ENCODE measurements at places on chromosomes 2 and 18. TPM values are rescaled to one million over a fixed set of nuclear protein-coding genes. Genes with fewer than 3 reads are reported as not detected.

Gene AQP4
- total RNA-seq = 1.3 TPM

Gene ST3GAL5
- total RNA-seq = 3.8 TPM

Gene CDH20
- not detected for total RNA-seq

Gene UGT1A1
- 26.7 TPM for total RNA-seq

Gene GALR1
- total RNA-seq = not detected

DNA sequence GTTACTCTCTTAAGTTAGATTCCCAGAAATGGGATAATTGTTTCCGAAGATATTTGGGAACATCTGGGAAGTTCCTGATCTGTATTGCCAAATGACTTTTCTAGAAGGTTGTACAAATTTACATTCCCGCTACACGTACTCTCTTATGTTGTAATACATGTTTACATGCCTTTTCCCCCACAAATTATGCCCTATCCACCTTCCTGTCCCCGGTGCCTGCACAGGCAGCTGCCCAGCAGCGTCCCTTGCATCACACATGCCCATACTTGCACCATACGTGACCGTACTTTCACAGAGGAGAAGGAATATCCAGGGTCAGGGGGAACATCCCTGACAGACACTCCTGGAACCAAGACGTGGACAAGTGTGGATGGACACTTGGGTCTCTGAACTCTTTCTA, 24.2 kb upstream of the KLF11 start:
- no peaks in the 10 kb centered on the region for H3K4me1 ChIP-seq
- no peak overlapping the region for H3K4me3 ChIP-seq
- no peak for DNase-seq
- H3K27ac ChIP-seq = no peak overlapping the region

GRCh38 chr18:56003720-56004088, 415.7 kb upstream of the TCF4 start:
- H3K36me3 ChIP-seq = no peaks in the 10 kb centered on the region
- H3K27me3 ChIP-seq = peaks cover under 1% of the 10 kb centered on the region
- DNase-seq = no peak
- no peak overlapping the region for H3K27ac ChIP-seq
- H3K4me3 ChIP-seq = no peak overlapping the region

DNA sequence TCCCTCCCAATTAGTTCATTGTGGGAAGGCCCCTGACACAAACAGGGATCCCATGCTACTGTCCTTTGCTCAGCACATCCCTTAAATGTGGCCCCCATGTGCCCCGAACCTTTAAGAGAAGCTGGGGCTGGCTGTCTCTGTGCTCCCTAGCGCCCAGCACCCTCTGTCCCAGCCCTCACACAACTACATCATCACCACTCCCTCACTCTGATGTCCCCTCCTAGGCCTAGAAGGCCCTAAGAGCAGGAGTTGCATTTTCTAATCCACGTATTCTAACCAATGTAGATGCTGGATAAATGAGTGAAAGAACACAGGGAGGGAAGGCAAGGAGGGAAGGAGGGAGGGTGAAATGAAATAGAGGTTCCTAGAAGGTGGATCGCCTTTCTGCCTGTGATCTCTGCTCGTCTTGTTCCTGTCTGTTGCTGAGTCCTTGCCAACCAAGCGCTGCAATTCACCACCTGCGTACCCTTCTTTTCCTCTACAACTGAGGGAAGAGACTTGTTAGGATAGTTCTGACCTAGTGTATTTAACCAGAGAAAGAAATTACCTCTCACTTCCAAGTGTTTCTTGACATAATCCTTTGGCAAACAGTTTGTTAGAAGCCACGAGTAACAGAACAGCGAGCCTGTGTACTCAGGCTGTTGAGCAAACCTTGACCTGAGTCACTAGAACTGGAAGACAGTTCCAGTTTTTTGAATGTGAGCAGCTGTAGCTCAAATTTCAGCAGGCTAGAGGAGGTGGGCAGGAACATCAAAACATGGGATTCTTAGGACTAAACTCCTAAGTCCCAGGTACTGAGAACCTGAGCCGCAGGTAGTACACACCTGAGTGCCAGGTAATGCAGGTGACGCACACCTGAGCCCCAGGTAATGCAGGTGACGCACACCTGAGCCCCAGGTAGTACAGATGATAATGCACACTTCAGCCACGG, 181.5 kb upstream of the ID2 start:
- no peak overlapping the region for H3K4me3 ChIP-seq
- H3K4me1 ChIP-seq = peaks cover 27% of the 10 kb centered on the region
- H3K27me3 ChIP-seq = no peaks in the 10 kb centered on the region
- H3K36me3 ChIP-seq = no peaks in the 10 kb centered on the region
- H3K27ac ChIP-seq = no peak overlapping the region
- no peak for DNase-seq

- no peaks in the 10 kb centered on the region for H3K4me1 ChIP-seq
- no peaks in the 10 kb centered on the region for H3K36me3 ChIP-seq
These were observed 1010.9 kb upstream of the NXPH2 start for GRCh38 chr2:139790807-139791752.

DNA sequence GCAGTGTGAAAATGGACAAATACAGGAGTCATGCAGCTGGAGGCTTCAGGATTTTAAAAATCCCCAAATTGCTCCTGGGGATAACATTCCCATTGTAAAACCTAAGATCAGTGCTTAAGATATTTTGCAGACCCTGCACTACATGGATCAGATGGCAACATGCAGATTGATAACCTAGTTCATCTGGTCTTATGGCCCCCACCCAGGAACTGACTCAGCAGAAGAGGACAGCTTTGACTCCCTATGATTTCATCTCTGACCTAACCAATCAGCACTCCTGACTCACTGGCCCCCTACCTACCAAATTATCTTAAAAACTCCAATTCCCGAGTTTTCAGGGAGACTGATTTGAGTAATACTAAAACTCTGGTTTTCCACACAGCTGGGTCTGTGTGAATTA, 20.0 kb downstream of the SRBD1 start:
- no peak overlapping the region for H3K27ac ChIP-seq
- no peak for DNase-seq
- no peaks in the 10 kb centered on the region for H3K27me3 ChIP-seq
- H3K4me3 ChIP-seq = no peak overlapping the region

Gene ERICH2
- total RNA-seq = 2.4 TPM

DNA sequence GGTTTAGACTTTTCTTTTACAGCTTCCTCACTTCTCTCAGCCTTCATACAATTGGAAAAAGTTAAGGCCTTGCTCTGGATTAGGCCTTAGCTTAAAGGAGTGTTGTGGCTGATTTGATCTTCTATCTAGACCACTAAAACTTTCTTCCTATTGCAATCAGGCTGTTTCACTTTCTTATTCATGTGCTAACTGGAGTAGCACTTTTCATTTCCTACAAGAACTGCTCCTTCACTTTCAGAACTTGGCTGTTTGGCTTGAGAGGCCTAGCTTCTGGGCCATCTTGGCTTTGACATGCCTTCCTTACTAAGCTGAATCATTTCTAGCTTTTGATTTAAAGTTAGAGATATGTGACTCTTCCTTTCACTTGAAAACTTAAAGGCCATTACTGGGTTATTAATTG, 114.3 kb downstream of the ARHGEF4 start:
- no peaks in the 10 kb centered on the region for H3K27me3 ChIP-seq
- H3K27ac ChIP-seq = no peak overlapping the region
- no peaks in the 10 kb centered on the region for H3K4me1 ChIP-seq
- no peak overlapping the region for H3K4me3 ChIP-seq
- no peak for DNase-seq

DNA sequence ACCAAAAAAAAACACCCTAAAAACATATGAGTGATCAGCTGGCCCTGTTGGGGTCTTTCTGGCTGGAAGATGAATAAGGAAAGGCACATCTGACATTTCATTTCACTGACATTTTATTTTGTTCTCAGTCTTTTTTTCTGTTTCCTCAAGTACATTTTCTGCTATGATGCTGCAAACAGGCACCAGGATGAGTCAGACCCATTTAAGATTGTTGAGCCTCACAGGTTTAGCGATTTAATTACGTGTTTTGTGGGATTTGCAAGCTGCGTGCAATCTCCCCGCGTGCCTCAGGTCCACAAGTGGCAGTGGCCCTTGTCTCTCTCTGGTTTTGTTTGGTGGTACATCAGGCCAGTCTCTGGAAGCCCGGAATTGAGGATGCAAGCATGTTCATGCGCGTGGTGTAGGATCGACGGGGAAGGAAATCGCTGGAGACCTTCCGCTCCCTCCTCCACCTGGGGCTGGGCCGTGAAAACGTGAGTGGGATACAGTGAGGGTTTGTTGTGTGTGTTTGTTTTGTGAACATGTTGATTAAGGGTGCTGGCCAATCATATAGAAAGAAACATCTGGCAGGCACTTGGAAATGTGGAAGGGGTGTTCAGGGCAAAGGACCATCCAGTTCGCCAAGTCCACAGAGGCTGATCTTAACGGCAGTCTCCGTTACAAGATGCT, 120.2 kb upstream of the ZNF516 start:
- H3K4me3 ChIP-seq = no peak overlapping the region
- no peaks in the 10 kb centered on the region for H3K4me1 ChIP-seq
- H3K27me3 ChIP-seq = peaks cover 36% of the 10 kb centered on the region

- no peaks in the 10 kb centered on the region for H3K4me1 ChIP-seq
- DNase-seq = no peak
- no peaks in the 10 kb centered on the region for H3K27me3 ChIP-seq
These were observed 242.1 kb upstream of the HS6ST1 start for GRCh38 chr2:128560718-128561117.

DNA sequence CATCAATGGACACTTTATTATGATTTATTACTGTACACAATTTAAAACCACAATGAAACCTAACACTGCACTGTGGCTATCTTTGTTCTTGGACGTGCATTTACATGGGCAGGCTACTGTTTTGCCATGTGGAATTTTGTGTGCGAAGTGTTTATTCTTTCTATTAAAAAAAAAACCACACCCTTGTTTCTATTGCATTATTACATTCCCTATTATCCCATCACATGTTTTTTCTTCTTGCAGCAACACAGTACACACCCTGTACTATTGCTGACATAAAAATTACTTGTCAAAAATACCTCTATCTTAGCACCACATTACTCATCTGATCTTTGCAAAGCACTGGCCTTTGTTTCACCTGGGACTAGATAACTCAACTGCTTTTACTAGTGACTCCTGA, 1.5 kb downstream of the RNF152 start:
- H3K27me3 ChIP-seq = peaks cover 27% of the 10 kb centered on the region
- no peak overlapping the region for H3K27ac ChIP-seq
- no peak overlapping the region for H3K4me3 ChIP-seq
- no peaks in the 10 kb centered on the region for H3K4me1 ChIP-seq

DNA sequence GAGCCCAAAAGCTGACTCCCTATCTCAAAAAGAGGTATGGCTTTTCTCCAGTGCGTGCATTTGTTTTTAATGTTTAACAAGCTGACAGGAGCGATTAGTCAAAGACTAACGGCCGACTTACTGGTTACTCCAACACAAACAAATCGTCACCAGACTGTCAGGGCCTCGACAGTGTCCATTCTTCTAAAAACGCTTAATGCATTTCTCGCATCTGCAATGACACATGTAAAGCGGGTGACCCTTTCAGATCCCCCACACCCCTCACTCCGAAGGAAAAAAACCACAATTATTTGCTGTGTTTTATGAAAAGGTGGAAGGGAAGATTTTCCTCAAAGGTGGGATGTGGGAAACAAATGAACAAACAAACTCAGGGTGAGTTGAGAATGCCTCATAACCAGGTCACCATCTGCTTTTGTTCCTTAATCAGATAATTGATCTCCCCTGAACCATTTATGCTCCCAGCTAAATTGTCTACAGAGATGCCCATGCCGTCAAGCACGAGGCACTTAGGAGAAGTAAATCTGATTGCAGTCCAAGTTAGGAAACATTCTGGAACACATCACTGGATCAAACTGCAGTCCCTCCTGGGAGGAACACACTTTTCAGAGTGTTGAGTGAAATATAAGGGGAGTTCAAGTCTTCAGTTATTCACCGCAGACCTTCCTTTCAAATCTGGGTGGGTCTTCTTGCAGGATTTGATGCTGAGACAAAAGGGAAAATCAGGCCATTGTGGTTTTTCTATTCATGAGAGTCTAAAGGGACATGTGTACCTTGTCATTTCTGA, 340.8 kb downstream of the CMPK2 start:
- H3K4me1 ChIP-seq = no peaks in the 10 kb centered on the region
- no peaks in the 10 kb centered on the region for H3K36me3 ChIP-seq
- H3K27me3 ChIP-seq = no peaks in the 10 kb centered on the region
- no peak overlapping the region for H3K4me3 ChIP-seq
- DNase-seq = no peak

DNA sequence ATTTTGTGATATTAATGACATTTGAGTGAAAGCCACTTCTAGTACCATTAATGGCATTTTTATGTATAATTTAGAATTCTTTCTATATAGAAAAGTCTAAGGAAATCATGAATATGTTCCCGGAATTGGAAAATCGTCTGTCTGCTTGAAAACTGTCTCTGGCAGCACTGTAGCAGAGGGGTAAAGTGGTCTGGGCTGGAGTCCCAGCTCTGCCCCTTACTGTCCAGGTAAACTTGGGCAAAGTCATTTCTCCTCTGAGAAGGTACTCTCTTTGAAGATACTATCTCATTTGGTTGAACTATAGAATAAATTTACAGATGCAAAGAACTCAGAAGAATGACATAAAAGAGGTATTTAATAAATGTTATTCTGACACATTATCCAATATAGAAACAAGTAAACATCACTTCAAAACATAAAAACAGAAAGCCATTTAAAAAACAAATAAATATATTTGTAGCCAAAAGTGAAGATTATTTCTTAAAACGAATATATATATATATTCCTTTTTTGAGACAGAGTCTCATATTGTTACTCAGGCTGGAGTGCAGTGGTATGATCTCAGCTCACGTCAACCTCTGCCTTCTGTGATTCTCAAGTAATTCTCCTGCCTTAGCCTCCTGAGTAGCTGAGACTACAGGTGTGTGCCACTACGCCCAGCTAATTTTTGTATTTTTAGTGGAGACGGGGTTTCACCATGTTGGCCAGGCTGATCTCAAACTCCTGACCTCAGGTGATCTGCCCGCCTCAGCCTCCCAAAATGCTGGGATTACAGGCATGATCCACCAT, 149.8 kb upstream of the ITGA4 start:
- no peak overlapping the region for H3K27ac ChIP-seq
- H3K4me3 ChIP-seq = no peak overlapping the region
- H3K36me3 ChIP-seq = no peaks in the 10 kb centered on the region

Gene SLC4A3
- total RNA-seq = 20.2 TPM

- no peaks in the 10 kb centered on the region for H3K36me3 ChIP-seq
- no peak overlapping the region for H3K4me3 ChIP-seq
- DNase-seq = no peak
- H3K4me1 ChIP-seq = no peaks in the 10 kb centered on the region
- no peak overlapping the region for H3K27ac ChIP-seq
- no peaks in the 10 kb centered on the region for H3K27me3 ChIP-seq
These were observed 100.7 kb downstream of the LYPD6 start for GRCh38 chr2:149430743-149431736.

- no peaks in the 10 kb centered on the region for H3K27me3 ChIP-seq
- H3K4me3 ChIP-seq = no peak overlapping the region
- H3K4me1 ChIP-seq = peaks cover 8% of the 10 kb centered on the region
- H3K27ac ChIP-seq = no peak overlapping the region
- no peaks in the 10 kb centered on the region for H3K36me3 ChIP-seq
- no peak for DNase-seq
These were observed 133.1 kb upstream of the CTAGE1 start for GRCh38 chr18:22550861-22551260.

Gene LINC00305
- total RNA-seq = not detected

- H3K36me3 ChIP-seq = no peaks in the 10 kb centered on the region
- DNase-seq = no peak
- no peak overlapping the region for H3K4me3 ChIP-seq
- H3K4me1 ChIP-seq = no peaks in the 10 kb centered on the region
- H3K27ac ChIP-seq = no peak overlapping the region
- H3K27me3 ChIP-seq = no peaks in the 10 kb centered on the region
These were observed 78.5 kb downstream of the LRP1B start for GRCh38 chr2:142052220-142052863.

Gene HOXD4
- not detected for total RNA-seq

All from Calu3 (cell line).